ENCODE measurements at places on chromosomes 7 and 10. TPM values are rescaled to one million over a fixed set of nuclear protein-coding genes. Genes with fewer than 3 reads are reported as not detected.
A peak's percentile ranks its signal among the peaks of the same experiment; 100 is the strongest.

DNA sequence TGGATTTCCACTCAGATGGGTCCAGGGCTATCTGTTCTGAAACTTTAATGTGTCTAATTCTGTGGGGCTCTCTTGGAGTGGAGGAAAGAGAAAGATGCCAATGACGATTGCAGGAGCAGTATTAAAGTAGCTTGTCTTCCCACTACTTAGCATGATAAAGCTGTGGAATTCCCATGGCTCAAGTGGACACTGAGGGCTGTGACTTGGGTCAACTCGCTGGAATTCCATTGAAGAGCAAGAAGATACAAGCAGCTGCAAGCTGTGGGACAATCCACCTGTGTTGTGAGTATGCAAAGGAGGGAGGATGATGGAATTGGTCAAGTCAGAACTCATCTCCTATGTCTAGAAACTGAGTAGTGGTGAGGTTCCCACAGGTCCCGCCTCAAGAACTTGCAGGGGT, 154.2 kb upstream of the MINDY3 start:
- no peak for DNase-seq

Gene BMPER
- 4.5 TPM for total RNA-seq

DNA sequence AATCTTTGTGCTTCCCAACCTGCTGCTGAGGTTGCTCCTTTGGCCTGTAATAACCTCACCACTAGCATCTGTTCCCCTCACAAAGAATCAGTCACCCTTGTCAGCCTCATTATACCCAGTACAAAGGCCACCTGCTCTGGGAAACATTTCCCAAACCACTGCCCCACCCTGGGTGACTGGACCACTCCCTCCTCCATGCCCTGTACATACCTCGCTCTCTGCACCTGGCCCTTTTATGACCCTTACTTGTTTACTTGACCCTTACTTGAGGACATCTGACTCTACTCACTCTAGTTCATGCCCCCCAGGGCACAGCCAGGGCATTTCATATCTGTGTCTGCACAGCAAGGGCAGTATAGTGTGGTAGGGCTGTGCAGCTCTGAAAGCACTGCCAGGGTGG, 21.4 kb upstream of the AOC1 start:
- DNase-seq, result no peak

DNA sequence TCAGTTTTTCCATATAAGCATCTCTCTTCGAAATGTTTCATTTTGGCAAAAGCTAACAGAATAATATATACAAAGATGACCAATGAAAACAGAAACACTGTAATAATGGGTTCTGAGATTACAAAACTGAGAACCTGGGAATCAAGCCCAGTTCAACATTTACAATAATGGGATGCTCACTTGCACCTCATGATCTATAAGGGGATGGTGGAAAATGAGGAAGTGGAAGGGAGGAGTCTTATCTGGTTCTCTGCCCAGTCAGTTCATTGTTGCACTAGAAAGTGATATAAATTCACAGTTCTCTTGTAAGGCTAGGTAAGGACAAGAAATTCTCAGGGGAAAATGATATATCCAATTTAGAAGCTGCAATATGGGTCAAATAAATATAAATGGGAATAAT, 31.7 kb upstream of the RHOBTB1 start:
- no peak for DNase-seq

DNA sequence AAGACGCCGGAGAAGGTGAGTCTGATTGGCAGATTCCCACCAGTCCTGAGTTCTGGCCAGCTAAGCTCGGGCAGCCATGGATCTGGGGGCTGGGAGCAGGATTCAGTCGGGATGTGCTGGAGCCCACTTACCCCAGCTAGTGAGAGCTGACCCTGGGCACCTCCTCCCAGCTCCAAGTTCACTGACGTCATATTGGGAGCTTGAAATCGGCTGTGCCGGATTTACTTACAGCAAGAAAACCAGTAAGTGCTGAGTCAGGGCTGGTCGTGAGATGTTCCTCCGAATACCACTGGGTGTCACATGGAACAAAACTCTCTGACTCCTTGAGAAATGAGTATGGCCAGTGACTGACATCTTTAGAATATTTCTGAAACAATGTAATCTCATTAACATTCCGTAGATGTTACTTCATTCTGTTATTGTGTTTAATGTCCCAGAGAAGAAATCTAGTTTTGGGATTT, 621.2 kb downstream of the SDK1 start:
- no peak for DNase-seq

- no peak for DNase-seq
Observed at GRCh38 chr7:155228894-155229293, 68.8 kb upstream of the INSIG1 start.

GRCh38 chr7:129386506-129386905, 47.7 kb upstream of the STRIP2 start:
- DNase-seq, result no peak

Gene TMEM273
- 1.7 TPM for total RNA-seq

DNA sequence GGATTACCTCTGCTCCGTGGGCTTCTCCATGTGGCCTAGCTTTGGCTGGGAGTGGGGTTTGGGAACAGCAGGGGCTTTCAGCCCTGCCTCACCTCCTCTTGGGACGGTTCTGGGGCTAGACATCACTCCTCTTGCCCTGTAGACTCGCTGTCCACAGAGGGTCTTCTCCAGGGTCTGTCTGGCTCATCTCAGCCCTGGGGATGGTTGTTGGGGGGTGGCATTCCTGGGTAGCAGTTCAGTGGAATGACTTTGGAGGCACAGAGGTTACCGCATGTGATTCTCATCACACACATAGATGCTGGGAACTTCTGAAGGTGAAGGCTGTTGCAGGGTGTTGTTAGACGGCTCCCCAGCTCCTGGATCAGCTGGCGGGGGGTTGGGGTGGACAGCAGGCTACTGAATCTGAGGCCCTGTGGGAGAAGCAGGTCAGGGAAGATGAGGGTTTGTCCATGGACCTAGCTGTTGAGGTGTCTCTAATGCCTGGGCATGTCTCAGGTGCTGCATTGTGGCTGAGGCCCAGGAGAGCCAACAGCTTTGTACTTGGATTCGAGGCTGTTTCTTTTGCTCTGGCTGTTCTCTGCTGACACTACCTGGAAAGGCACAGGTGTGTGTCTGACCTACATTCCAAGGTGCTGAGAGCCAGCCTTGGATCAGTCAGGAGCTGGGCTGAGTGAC, 23.8 kb downstream of the RAMP3 start:
- no peak for DNase-seq

DNA sequence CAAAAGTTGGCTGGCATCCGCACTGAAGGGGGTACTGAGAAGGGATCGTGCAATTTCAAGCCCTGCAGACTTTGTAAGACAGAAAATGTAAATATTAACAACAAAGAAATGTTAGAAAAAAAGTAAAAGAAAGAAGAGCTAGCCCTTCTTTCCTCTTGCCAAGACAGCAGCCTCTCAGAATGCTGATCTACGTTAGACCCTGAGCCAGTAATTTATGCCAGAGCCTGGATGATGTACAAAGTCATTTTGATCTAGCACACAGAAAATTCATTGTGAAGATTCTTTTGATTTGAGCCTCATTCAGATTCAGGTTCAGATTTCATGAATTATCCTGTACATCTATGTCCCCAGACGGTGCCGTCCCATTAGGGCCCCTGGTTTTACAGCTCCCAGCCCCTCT, 105.2 kb downstream of the PRKCQ start:
- no peak for DNase-seq

Gene LIPN
- not detected for total RNA-seq

Gene THNSL1
- 17.9 TPM for total RNA-seq

DNA sequence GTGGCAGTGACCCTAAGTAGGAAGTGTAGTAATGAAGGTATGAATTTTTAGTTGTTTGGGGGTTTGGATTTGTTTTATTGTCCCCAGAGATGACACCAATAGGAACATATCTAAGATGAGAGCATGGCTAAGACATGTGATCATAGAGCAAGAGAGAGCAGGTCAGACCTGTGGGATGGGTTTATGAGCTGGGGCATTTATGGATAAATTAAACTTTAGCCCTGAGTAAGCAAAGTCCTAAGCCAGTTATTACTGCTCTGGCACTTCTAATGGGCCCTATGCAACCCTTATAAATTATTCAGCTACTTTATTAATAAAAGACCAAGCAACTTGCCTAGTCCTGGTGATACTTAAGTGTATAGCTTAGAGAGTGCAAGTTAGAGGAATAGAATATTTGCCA, 85.1 kb downstream of the LRRC4 start:
- DNase-seq, result no peak

GRCh38 chr7:80412842-80413241, 99.0 kb downstream of the GNAT3 start:
- DNase-seq, result no peak

DNA sequence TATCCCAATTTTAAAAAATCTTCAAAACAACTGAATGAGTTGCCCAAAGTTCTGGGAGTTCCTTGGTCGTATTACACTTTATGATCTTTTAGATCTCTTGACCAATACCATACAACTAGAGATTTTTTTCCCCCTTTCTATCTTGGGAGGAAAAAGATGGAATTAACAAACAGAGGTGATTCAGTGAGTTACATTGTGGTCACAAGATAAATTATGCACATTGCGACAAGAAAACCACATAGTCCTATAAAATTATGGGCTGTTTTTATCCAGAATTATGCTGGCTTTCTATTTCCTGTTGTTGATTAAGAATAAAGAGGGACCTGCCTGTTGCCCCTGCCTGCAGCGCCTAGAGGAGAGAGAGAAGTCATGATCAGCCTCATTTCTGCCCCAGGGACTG, 8.2 kb upstream of the SGPL1 start:
- DNase-seq, result no peak

Gene LRRD1
- 0.78 TPM for total RNA-seq

- no peak for DNase-seq
Observed at GRCh38 chr10:89416465-89416864, 2.1 kb downstream of the IFIT5 start.

DNA sequence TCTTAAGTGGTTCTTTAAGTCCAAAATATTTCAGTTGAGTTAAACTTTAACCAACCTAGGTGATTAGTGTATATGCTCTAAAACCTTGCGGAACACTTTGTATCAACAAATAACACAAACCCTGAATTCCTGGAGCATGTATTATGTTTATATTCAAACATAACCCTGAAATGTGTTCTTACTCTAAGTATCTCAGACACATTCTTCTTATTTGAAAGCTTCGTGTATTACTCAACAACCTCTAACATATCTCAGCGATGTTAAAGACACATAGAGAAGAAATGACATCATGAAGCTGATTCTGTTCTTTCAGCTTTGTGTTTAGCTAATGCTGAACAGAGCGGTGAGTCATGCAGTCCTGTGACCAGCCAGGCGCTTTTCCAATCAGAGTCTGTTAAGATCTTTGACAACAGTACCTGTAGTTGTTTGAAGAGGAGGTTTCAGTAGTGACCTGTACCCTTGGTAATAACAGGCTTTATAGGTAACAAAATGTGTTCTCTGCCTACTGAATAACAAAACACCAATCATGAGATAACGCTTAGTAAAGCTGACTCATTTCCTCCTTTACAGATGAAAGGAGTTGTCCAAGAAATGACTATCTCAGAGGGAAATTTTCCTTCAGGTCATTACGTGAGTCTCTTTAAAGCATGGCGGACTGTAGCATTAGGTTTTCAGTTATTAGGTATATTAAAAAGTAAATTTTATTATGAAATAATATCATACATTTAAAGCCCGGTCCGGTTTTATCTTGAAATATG, 67.3 kb upstream of the KLF6 start:
- peak; percentile 8 for DNase-seq

DNA sequence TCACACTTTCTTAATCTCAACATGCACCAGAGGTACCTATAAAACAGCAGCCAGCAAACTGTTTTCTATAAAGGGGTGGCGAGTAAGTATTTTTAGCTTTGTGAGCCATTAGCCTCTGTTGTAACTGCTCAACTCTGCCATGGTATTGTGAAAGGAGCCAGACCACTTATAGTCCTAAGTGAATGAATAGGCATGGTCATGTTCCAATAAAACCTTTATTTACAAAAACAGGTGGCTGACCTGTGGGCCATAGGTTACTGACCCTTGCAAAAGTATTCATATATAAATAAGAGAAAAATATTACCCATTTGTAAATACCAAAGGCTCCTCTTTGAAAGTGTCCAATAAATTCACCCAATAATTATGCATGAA, 50.3 kb downstream of the ICA1 start:
- no peak for DNase-seq

DNA sequence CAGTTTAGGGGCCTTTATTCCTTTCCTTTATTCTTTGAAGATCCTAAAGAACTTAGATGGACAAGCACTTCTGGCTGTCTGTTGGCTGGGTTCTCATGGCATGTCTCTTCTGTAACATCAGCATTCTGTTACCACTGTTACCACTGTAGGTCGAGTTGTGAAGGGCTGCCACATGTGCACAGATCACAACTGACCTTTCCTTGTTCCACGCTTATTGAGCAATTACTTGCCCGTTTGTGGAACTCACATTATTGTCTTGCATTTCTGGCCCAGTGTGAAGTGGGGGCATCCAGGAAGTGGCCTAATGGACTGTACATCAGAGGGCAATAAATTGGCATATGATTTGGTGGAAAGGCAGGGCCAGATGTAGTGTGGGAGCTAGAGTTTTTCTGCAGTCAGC, 23.7 kb downstream of the GBF1 start:
- no peak for DNase-seq

GRCh38 chr7:112985377-112985987, 101.1 kb downstream of the GPR85 start:
- DNase-seq, result no peak

GRCh38 chr7:158428837-158429753, 158.5 kb downstream of the PTPRN2 start:
- no peak for DNase-seq

GRCh38 chr7:111076205-111076604, 14.7 kb upstream of the LRRN3 start:
- DNase-seq, result no peak

GRCh38 chr10:31299119-31299518, 19.9 kb upstream of the ZEB1 start:
- no peak for DNase-seq

Gene AGBL3
- 6.7 TPM for total RNA-seq

DNA sequence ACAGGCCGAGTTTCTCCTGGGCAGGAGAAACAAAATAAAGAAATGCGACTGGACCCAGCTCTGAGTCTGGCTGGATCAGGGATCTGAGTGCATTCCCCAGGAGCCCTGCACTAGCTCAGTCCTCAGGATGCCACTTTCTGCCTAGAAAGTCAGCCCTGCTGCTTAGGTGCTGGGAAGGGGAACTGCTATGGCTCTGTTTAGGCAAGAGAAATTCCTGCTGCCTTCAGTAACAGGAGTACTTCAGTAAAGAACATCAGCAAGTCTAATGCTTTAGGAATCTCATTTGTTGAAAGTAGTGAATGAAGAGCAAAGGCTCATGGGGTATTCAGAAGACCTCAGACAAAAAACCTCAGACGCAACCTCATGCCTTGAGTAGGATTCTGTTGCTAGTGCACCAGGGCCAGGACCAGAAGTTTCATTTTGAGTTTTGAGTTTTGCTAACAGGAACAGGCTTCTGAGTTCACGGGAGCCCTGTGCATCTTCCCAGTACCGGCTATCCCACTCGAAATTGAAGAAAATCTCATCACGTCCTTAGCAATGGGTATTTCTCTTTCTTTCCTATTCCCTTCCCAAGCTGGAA, 170.8 kb upstream of the CDCA7L start:
- no peak for DNase-seq

DNA sequence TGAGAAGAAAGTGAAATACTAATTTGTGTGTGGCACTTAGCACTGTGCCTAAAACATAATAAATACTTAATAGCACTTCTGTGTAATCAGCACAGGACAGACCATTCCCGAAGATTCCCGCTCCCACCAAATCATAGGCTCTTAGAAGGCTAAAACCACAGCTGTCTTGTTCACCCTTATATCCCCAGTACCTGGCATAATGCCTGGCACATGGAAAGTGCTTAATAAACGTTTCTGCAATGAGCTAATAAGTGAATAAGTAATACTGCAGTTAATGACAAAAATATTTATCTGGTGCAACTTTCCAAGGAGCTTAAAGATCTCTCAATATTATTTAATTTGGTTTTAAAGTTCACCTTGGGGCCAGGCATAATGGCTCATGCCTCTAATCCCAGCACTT, 43.2 kb downstream of the MTURN start:
- no peak for DNase-seq
